ENCODE measurements at places on chromosomes 5 and 9.

GRCh38 chr5:10634562-10634961 lies 70.7 kb downstream of the ANKRD33B start:
- DNase-seq, result no peak

- no peak for DNase-seq
Measured at GRCh38 chr5:177493795-177494345, 3.5 kb downstream of the PDLIM7 start.

DNA sequence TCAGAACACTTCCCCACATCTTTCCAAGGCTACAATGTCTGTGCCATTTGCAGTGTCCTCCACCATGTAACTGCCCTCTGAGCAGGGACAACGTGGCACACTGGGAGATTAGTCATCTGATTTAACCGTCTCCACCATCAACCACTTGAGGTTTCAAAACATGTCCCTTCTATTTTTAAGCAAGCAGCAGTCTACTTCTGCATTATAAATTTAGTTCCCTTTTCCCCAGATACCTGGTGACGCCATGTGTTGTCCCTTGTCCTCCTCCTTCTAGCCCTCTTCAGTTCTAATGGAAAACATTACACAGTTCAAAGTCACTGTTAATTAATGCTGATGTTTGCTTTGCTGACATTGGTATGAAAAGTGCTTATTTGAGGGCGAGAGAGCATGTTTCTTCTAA lies 52.8 kb downstream of the ATP10B start:
- no peak for DNase-seq

- no peak for DNase-seq
Measured at GRCh38 chr5:61817472-61818326, 485.6 kb downstream of the ZSWIM6 start.

- no peak for DNase-seq
Measured at GRCh38 chr5:128082551-128083032, 974 bp upstream of the SLC12A2 start.

GRCh38 chr5:67908126-67908765 lies 307.3 kb upstream of the PIK3R1 start:
- DNase-seq, result no peak

DNA sequence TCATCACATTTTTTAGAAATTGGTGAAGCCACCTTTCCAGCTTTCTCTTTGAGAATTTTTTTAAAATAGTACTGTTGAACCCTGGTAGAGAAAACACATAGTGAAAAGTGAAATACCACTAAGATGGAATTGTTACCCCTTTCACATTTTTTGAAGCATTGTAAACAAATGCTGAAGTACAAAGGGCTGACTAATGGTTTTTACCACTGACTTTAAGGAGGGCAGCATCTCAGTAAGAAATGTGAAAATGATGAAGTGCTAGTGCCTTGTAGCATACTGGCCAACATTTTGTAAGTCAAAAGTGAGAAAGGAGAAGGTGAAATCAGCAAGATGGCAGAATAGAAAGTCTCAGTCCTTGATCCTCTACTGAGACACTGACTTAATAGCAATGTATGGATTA lies 320.6 kb downstream of the PJA2 start:
- no peak for DNase-seq

DNA sequence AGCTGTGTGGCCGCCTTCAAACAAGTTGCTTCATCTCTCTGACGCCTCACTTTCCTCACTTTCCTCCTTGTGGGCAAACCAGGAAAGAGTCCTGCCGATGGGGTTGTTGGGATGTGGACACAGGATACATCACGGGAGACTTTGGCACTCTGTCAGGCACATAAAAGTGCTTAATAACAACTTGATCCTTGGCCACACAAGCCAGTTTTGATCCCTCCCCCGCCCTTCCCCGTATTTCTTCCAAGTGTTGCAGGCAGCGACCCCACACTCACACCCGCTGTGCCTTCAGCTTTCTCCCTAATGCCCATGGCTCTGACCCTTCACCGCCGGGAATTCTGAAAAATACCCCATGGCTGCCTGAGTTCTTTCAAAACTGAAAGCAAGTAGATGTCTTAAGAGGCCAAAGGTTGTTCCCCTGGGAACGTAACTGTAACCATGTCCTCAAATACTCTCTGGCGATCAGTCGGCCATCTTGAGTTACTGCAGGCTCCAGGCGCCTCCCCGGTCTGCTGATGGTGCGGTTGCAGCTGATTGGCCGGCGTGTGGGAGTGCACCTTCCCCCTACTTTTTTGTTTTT lies 59.8 kb downstream of the ARHGEF37 start:
- no peak for DNase-seq

DNA sequence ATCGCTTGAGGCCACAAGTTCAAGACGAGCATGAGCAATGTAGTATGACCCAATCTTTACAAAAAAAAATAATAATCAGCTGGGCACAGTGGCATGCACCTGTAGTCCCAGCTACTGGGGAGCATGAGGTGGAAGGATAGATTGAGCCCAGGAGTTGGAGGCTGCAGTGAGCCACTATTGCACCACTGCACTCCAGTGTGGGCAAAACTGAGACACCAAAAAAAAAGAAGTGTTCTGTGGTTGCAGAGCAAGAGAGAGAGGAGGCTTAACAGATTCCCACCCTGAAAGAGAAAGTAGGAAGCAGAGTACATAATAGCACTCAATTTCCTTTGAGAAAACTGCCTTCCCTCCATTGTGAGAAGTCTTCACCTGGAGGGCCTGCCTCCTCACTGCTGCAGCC lies 52.6 kb downstream of the ALDH7A1 start:
- DNase-seq, result no peak

DNA sequence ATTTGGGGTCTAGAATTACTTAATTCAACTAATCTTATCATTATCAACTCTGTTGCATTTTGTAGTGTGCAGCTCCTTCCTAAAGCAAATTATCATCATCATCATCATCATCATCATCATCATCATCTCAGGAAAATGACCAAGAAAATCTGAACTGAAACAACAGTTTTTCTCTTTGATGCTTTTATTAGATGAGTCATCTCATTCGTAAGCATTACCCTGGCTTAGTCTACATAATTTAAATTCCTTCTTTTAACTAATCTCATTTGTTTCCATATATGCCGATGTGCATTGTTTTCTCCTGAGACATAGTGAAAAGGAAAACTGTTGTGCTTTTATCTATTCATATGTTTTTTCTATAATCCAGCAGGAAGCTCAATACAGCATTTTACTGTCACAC lies 173.0 kb upstream of the PDE4D start:
- DNase-seq, result no peak

- DNase-seq, result no peak
Measured at GRCh38 chr5:110634475-110634874, 92.0 kb downstream of the TMEM232 start.

GRCh38 chr5:13454050-13454449 lies 490.4 kb downstream of the DNAH5 start:
- no peak for DNase-seq

DNA sequence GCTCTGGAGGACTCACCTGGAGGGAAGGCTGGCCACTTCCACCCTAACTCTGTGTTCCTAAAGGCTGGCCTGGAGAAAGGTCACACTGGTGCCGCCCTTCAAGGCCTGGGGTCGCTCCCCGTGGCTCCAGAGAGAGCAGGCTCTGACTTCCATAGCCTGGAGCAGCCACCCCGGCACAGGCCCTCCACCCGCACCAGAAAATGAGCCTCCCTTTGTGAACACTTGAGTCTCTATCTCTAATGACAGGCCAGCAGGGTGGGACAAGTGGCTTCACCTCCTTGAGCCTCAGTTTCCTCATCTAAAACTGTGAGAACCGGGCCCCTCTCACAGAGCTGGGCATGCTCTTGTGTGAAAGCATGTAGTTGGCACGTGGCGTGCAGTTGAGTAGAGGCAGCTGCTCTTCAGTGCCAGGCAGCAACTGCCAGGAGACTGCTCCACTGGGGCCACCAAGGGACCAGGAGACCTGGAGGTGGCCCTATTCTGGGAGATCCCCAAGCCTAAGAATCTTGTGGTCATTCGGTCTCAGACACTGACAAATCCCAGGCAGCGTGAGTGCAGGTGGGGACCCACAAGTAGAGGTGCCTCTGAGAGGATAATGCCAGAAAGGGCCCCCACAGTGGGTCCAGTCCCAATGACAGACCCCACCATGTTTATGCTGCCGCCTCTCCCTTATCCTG lies 56.7 kb upstream of the GARNL3 start:
- no peak for DNase-seq

GRCh38 chr5:154860123-154860522 lies 1.7 kb downstream of the CNOT8 start:
- DNase-seq, result no peak

DNA sequence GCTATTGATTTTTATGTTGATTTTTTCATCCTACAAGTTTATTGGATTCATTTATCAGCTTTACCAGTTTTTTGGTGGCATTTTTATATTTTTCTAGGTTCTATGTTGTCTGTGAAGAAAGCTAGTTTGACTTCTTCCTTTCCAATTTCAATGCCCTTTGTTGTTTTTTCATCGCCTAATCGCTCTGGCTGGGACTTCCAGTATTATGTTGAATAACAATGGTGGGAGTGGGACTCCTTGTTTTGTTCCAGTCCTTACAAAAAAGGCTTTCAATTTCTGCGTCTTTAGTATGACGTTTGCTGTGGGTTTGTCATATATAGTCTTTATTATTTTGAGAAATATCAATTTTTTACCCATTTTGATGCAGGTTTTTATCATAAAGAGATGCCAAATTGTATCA lies 175.6 kb upstream of the CCNH start:
- no peak for DNase-seq
